ENCODE measurements at places on chromosomes 6 and 20. TPM values are rescaled to one million over a fixed set of nuclear protein-coding genes. Genes with fewer than 3 reads are reported as not detected.

- H3K27me3 ChIP-seq: no peaks in the 10 kb centered on the region
- no peaks in the 10 kb centered on the region for H3K36me3 ChIP-seq
- no peaks in the 10 kb centered on the region for H3K4me1 ChIP-seq
- no peak overlapping the region for H3K4me3 ChIP-seq
- no peak for DNase-seq
- H3K27ac ChIP-seq: no peak overlapping the region
Measured at GRCh38 chr20:17448071-17448470, 83.1 kb downstream of the BFSP1 start.

ADGRF1 gene
- total RNA-seq: not detected

PLN gene
- total RNA-seq: 129 TPM

DNA sequence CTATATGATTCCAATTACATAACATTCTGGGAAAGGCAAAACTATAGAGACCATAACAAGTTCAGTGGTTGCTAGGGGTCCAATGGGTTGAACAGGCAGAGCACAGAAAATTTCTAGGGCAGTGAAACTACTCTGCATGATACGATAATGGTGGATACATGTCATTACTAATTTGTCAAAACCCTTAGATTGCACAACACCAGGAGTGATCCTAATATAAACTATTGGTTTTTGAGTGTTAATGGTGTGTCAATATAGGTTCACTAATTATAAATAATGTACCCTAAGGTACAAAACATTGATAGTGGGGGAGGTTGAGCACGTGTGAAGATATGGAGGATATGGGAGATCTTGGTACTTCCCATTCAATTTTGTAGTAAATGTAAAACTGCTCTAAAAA, 42.4 kb upstream of the PLN start:
- H3K36me3 ChIP-seq: no peaks in the 10 kb centered on the region
- no peak for DNase-seq
- no peaks in the 10 kb centered on the region for H3K4me1 ChIP-seq
- H3K27me3 ChIP-seq: no peaks in the 10 kb centered on the region
- H3K27ac ChIP-seq: no peak overlapping the region
- H3K4me3 ChIP-seq: no peak overlapping the region

All from ascending aorta (tissue), 2 donors.